T-helper 9 cell (primary cell): ENCODE measurements at places on chromosomes 1 and 21.
A peak's percentile ranks its signal among the peaks of the same experiment; 100 is the strongest.

DNA sequence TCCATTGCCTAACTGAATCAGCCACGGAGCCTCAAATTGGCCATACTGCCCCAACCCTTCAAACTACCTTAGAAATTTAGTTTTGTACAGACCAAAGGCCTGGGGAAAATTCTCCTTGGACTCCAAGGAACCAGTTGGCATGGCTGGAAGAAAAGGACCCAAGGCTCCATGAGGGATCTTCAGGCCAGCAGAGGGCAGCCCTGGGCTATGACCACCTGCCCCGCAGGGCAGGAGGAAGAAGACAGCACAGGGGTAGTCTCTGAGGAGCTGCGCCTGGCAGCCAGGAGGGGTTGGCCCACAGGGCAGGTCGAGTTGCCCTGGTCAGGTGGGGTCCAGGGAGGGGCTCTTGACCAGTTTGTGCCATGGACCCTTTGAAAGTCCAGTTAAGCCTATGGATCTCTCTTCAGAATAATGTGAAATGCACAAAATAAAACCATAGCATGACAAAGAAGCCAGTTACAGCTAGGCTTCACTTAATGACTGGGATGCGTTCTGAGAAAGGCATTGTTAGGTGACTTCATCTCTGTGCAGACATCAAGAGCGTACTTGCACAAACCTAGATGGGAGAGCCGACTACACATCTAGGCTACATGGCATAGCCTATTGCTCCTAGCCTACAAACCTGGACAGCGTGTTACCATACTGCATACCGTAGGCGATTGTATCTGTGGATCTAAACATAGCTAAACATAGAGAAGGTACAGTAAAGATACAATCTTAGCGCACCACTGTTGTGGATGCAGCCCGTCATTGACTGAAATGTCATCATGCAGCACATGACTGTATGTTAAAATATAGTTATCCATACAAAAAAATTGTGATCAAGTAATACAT is 26.1 kb downstream of the CACNA1S start:
- DNase-seq, result peak; percentile 18

GRCh38 chr1:185478877-185479276 is 161.8 kb upstream of the IVNS1ABP start:
- DNase-seq, result no peak

DNA sequence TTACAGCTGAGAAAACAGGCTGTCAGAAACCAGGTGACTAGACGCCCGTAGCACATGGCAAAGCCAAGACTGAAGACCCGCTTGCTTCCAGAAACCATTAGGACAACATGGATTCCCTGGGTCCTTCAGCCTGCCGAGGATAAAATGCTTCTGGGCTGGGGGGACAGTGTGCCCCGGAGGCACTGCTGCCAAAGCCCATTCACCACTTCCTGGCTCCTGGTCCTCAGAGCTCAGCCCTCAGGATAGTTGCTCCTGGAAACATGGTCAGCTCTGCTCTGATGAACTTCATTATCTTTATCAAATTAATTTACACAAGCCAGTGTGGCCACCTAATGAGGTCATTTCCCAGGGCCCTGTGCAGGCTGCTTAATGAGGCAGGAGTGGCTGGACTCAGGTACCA is 41.1 kb upstream of the ACTL8 start:
- DNase-seq, result no peak

- peak; percentile 27 for DNase-seq
Observed at GRCh38 chr1:100463791-100464424, 74.0 kb upstream of the GPR88 start.

GRCh38 chr1:53130878-53131589 is 11.4 kb downstream of the SLC1A7 start:
- no peak for DNase-seq

DNA sequence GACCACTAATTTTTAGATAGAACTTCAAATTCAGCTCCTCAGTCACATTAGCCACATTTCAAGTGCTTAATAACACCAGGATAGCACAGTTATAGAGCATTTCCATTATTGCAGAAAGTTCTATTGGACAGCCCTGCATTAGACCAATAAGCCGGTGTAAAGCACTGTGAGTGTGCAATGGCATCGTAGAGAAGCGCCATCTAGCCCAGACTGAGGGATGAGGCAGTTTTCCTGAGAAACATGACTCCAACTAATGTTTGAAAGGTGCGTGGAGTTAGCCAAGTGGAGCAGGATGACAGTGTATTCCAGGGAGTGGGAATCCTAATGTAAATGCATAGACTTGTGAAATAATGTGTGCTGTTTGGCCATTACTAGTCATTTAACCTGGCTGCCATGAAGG is 7.7 kb downstream of the RPE65 start:
- DNase-seq, result no peak

DNA sequence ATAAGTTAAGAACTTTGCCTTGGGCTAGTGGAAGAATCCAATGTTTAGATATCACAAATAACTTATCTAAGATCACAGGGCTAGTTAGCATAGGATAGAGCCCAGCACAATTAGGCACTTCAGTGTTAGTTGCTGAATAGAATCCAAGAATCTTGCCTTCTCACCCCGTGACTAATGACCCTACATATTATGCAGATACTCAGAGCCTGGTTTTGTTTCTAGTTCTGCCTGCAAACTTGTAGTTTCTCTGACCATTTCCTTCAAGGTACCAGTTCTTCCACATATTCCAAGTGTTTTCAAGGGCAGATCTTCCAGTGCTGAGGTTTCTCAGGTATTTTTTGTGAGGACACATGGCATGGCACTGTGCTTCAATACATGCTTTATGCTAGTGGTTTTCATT is 239.3 kb downstream of the KCNK2 start:
- no peak for DNase-seq
